ACHN (cell line): ENCODE measurements at places on chromosomes 7 and 10.

DNA sequence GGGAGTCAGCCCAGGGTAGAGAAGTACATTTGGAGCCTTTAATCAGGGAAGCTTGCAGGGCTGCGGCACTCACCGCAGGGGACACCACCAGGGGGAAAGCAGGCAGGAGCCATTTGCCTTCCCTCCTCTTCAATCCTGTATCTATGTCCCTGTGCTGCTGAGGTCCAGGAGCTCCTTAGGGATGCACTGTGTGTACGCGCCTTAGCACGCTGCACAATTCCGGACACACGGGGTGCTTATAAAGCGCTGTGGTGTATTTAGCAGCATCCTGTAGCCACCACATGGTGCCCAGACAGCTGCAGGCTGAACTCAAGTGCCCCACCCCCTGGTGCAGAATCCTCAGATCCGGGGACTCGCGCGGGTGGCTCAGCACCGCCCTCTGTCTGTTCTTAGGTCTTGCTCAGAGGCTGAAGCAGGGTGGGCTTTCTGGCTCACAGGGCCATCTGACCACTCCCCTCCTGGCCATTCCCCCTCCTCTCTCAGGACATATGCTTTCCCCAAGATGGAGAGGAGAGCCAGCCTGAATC lies 421.4 kb downstream of the SDK1 start:
- DNase-seq = peak; percentile 16

DNA sequence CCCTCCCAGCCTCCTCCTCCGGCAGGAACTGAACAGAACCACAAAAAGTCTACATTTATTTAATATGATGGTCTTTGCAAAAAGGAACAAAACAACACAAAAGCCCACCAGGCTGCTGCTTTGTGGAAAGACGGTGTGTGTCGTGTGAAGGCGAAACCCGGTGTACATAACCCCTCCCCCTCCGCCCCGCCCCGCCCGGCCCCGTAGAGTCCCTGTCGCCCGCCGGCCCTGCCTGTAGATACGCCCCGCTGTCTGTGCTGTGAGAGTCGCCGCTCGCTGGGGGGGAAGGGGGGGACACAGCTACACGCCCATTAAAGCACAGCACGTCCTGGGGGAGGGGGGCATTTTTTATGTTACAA lies 83.3 kb downstream of the PAX2 start:
- no peak for DNase-seq

GRCh38 chr7:83970081-83970480 lies 224.5 kb downstream of the SEMA3A start:
- no peak for DNase-seq

GRCh38 chr7:24733414-24734060 lies 23.7 kb downstream of the GSDME start:
- DNase-seq = no peak

DNA sequence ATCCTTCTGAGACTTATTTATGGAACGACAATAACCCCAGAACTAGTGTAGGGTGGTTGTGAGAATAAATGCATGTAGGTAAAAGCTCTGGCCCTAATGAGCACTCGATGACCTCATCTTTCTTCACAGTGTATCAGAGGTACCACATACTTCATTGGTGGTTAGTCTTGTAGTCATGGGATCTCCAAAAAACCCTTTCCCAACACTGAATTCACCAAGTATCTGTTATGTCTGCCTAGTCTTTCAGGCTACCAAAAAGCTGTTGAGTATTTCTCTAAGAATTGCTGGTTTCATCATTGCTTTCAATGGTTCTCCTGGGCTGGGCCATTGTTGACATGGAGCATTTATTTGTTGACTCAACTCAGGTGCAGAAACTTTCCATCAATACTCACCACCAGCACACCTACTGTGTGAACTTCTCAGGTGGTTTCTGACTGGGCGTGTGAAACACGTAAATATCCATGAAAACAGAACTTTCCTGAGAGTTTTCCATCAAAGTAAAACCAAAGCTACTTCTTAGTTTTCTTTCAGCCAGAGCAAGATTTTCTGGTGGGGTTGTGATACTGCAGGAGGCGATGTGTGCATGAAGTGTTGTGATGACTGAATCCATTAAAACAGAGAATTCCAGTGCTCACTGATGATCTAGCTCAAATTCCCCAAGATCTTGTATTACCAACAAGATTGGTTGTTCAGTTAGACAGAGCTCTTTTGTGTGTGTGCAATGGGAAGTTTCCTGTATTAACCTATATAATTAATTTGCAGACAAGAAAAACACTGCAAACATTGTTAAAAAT lies 51.4 kb upstream of the SLC35B4 start:
- DNase-seq = no peak

- DNase-seq = no peak
These were observed 11.9 kb upstream of the FOXL3 start for GRCh38 chr7:278081-278480.

DNA sequence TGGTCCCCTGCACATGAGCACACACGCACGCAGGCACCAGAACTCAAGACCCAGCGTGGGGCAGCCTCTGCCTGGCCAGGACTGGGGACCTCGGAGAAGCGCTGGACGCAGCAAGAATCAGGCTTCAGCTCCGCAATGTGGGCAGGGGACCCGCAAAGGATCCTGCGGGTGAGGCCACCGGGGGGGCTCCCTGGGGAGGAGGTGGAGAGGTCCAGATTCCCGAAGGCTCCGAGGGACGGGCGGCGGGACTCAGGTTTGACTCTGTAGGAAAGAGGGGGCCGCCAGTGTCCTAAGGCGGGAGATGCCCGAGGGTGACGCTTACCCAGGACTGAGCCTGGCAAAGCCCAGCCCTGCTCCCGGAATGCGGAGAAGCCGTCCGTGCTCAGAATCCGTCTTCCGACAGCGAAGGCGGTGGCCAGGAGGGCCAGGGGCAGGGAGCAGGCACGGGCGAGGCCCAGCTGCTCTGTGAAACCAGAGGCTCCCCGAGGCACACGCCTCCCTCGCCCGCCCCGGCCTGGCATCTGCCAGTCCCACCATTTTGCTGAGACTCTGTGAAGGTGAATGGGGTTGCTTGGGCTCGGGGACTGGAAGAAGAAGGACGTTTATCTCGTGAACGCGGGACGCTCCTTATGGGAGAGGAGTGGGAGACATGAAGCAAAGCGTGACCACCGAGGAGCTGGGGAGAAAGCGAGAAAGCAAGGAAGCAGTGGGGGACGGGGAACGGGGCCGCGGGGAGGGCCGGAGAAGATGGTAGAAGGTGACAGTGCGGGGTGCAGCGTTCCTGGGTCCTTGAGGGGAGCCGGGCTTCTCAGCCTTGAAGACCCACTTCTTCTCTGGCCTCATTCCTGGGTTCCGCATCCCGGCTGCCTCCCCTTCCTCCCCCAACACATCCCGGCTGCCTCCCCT lies 489.2 kb downstream of the PTPRN2 start:
- no peak for DNase-seq

- DNase-seq = no peak
These were observed 81.1 kb upstream of the GTF2IRD1 start for GRCh38 chr7:74372511-74373111.

GRCh38 chr10:52378124-52378523 lies 64.0 kb downstream of the DKK1 start:
- no peak for DNase-seq

GRCh38 chr7:29300026-29300480 lies 105.5 kb downstream of the CHN2 start:
- DNase-seq = no peak

GRCh38 chr10:70348228-70348850 lies 34.1 kb downstream of the LRRC20 start:
- peak; percentile 57 for DNase-seq

DNA sequence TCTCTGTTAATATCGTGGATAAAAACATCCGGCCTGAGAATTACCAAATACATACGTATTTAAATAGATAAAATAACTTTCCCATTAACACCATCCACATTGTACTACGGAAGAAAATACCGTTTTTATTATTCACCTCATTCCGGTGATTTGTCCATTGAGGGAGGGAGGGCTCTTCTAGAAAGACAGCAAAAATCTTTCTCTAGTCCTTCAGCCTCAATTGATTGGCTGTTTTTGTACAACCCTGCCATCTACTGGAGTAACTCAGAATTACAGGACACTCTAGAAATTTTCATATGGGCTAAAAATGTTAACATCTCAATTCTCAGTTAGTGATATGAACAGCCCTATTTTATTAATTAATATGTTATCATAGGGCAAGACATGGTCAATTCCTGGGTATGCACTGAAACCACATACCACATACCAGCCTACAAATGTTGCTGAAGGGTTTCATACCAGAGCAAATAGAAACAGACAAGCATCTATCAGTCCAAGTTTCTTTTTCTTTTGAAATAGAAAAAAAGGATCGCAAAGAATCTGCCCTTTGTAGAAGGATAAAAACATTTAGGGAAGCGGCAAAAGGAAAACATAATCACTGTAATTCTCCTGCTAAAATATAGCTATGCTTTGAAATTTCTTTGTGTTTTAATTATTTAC lies 55.8 kb upstream of the CDCA7L start:
- peak; percentile 76 for DNase-seq

DNA sequence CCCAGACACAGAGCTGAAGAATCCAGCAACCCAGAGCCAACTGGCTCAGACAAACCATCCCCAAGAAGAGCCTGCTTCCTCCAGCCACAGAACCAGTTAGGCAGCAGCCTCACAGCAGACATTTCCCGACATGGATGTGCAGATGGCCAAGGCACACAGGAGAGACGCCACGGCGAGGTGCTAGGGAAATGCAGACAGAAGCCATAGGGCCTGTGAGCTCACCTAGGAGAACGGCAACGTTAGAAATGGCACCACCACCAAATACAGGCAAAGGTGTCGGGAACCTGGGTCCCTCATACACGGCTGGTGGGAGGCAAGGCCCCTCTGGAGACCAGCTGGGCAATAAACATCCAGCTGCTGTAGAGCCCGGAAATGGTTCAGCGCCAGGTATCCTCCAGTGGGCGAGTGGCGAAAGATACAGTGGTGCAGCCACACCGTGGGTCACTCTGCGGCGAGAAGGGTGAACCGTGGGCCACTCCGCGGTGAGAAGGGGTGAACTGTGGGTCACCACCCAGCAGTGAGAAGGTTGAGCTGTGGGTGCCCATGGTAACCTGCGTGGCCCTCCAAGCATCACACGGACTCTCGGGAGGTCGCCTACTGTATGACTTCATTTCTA lies 31.2 kb downstream of the JAKMIP3 start:
- DNase-seq = no peak
